ENCODE measurements at places on chromosomes 16 and 17. TPM values are rescaled to one million over a fixed set of nuclear protein-coding genes. Genes with fewer than 3 reads are reported as not detected.

CTRB2 gene
- not detected for total RNA-seq

CCL17 gene
- total RNA-seq: not detected

FOXC2 gene
- 1.3 TPM for total RNA-seq

ADORA2B gene
- 73.7 TPM for total RNA-seq

LGALS9B gene
- total RNA-seq: not detected

KCNH4 gene
- not detected for total RNA-seq

RTN4RL1 gene
- total RNA-seq: under 0.01 TPM

CTCF gene
- total RNA-seq: 22.9 TPM

AOC2 gene
- 0.67 TPM for total RNA-seq

TBC1D3H gene
- total RNA-seq: not detected

LITAFD gene
- not detected for total RNA-seq

RNF227 gene
- total RNA-seq: 5.2 TPM

QRICH2 gene
- 3.9 TPM for total RNA-seq

TNK1 gene
- 13.3 TPM for total RNA-seq

CES5A gene
- not detected for total RNA-seq

TP53I13 gene
- total RNA-seq: 29.3 TPM

LDHD gene
- total RNA-seq: 0.86 TPM
